Stimulated activated CD4-positive, alpha-beta T cell treated with anti-CD3 and anti-CD28 coated beads, Interleukin-2, amount 100 ng/mL, for 24 hours (primary cell): ENCODE measurements at places on chromosomes 7 and 10.
A peak's percentile ranks its signal among the peaks of the same experiment; 100 is the strongest.

DNA sequence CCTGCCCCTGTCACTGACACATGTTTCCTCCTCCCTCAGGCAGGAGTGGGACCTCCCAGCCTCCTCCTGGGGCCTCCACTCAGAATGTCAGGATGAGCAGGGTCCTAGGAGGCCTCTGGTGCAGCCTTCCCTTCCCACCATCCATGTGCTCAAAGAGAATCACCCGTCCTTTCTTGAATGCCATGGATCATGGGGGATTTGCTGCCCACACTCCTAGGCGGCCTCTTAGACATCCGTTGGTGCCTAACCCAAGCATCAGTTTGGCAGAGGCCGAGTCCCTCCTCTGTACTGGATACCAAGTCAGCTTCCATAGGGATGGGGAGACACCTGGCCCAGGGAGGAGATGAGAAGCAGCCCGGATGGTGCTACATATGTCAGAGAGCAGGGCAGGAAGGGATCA lies 7.0 kb downstream of the NOS3 start:
- DNase-seq: no peak

GRCh38 chr10:117931078-117931477 lies 115.7 kb downstream of the RAB11FIP2 start:
- DNase-seq: no peak

GRCh38 chr10:112115781-112116385 lies 67.7 kb downstream of the GPAM start:
- DNase-seq: peak; percentile 48

DNA sequence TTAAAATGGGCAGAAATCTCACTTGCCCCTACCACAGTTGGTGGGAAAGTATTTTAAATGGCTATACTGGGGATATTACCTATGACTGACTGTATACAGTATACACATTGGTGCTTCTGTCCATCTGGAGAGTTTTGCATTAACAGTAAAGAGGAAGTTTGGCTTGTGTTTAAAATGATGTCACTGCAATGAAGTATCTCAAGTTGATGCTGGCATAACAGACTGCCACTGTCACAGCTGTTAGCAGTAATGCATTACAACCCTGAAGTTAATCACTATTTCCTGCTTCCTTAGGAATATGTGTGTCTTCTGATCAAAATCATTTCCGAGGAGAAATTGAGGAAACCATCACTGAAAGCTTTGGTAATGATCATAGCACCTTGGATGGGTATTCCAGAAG lies 1.9 kb downstream of the DKK1 start:
- no peak for DNase-seq

GRCh38 chr10:74995806-74996205 lies 115.7 kb upstream of the SAMD8 start:
- no peak for DNase-seq

DNA sequence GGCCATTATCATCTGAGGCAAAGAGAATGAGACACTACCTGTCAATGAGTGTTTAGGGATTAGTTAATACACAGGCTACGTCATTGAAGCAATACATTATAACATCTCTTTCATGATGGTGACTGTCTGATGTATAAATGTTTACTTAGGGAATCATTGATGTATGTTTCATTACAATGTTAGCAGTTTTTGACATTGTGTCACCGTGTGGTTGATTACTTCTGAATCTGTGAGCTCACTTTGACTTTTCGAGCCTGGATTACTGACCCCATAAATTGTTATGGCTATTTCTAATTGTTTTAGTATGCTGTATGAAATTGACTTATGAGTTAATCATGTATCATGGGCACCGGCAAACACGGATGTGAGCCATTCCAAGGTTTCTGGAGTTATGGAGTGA lies 494.0 kb downstream of the MAGI2 start:
- no peak for DNase-seq

DNA sequence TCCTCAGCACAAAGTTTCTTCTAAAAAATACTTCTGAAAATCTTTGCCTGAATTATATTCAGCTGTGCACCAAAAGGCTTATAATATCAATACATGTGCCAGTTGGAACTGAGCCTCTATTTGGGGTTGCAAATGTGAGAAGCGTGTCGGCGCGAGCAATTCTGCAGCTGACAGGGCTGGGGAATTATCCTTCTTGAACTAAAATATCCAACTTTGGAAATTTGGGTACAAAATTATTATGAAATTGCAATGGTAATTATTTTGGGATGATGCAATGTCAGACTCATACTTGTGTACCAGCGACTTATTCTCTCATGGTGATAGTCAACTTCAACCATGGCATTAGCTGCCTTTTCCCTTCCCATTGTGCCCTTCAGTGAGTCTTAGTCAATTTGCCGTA lies 507.0 kb upstream of the KLF6 start:
- no peak for DNase-seq

- DNase-seq: no peak
Measured at GRCh38 chr7:98559958-98560357, 57.1 kb upstream of the NPTX2 start.

DNA sequence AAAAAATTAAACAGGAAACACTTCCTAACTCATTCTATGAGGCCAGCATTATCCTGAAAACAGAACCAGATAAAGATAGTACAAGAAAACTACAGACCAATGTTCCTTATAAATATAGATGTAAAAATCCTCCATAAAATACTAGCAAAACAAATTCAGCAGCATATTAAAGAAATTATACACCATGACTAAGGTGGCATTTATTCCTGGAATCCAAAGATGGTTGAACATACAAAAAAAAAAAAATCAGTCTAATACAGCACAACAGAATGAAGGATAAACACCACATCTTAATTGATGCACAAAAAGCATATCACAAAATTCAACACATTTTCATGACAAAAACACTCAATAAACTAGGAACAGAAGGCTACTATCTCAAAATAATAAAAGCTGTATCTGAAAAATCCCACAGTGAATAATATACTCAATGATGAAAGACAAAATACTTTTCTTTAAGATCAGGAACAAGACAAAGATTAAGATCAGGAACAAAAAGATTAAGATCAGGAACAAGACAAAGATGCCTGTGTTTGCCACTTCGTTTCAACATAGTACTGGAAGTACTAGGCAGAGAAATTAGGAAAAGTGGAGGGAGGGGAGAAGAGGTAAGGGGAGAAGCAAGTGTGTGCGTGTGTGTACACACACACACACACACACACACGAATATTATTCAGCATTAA lies 95.6 kb downstream of the SNX13 start:
- no peak for DNase-seq

DNA sequence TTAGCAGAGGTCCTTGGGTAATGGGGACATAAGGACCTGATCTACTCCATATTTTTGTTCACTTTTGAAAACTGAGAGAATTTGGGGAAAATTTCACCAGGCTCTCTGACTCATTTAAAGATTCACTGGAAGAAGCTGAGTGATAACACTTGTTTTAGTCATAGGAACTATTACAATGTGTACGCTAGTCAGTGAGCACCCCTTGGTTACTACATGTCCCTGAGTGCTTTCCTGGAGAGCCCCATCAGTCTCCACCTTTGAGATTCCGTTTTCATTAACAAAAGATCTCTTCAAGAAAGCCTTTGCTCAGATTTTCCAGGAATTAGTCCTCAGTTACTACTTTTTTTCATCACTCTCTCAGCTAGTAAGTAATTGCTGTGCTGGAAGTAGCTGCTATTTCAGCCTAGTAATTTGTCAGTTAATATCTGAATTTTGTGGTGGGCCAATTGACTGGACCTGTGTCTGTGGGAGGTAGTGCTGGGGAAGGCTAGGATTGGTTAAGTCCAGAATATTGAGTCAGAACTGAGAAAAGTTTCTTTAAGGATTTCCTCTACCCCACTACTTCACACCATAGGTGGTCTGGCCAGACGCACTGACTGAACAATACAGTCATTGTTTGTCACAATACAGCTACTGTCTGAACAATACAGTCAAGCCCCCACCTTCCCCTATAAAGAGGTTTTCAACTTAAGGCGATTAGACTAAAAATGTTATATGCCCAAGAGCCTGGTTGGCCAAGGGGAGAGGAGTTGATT lies 235.0 kb downstream of the CCDC7 start:
- DNase-seq: no peak

- no peak for DNase-seq
Measured at GRCh38 chr10:86164174-86164774, 202.3 kb downstream of the GRID1 start.

DNA sequence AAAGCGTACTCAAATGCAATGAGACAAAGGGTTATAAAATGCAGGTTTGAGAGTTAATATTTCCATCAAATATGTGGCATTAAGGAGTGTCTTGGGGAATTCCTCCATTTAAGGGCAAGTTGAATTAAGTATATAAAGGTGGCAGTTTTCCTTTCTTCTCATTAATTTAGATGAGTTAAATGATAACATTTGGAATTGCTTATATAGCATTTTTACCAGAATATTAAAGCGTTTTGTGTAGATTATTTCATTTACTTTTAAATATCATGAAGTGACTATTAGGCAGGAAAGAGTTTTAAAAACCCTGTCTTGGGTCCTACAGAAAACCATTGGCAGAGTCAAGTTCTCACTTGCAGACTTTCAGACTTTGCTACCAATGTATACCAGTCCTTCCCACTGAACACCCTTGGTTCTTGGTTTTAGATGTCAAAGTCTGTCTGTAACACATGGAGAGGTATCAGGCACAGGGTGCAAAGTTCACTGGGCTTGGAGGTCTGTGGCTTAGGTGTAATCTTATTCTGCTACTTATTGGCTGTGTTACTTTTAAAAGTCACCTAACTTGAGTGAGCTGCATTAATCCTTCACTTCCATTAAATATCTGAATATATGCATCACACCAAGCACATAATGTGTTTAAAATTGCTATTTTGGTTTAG lies 51.0 kb downstream of the ASB4 start:
- no peak for DNase-seq

GRCh38 chr7:26087321-26088091 lies 64.5 kb upstream of the NFE2L3 start:
- no peak for DNase-seq

DNA sequence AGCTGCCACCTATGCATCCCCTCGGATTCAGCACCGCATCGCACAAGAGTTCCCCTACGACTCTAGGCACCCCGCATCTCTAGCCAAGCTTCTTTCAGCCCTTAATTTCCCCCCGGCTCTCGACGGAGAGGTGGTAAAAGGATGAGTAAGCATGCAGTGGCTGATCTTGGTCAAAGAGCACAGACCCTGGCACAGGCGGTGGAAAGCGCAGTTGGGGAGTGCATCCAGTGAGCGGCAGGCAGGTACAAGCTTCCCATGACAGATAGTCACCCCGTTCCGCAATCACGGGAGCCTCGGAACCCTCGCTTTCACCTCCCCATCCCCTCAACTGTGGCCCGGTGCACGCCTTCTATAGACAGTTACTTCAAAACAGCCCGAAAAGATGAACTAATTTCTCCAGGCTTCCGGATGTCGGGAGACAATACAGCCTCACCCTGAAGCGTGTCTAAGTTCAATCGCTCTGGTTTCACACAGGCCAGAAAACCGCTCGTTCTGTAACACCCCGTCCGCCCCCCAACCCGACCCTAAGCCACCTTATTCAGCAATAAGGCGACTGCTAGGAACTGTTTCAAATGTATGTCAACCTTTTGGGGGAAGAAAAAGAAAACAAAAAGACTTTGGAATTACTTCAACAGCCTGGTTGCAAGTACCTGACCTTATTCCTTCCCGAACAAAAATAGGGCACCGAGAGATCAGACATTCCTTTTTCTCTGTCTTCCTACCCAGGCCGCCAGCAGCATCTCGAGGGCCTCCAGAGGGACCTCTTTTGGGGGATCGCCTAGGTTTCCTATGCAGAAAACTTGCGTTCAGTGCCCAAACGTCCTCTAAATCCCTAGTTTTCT lies 1.4 kb downstream of the RHEB start:
- peak; percentile 65 for DNase-seq

- no peak for DNase-seq
Measured at GRCh38 chr7:12327922-12328321, 75.7 kb downstream of the VWDE start.

GRCh38 chr7:111883241-111883640 lies 320.9 kb upstream of the IMMP2L start:
- DNase-seq: no peak

DNA sequence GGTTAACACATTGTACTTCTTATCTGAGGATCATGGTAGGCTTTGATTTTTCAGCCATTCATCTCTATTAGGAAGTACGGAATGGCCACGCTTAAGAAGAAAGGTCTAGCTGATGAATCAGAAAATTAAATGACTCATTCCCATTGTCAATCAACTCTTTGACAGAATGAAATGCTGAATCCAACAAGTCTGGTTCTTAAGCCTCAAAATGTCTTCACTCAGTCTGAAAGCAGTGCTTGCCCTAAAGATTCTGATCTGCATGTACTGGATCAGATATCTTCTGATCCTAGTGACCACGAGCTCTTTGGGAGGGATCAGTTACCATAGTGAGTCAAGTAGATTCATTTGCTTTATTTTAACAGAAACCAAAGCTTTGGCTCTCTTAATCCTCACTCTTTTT lies 5.7 kb upstream of the CELF2 start:
- DNase-seq: no peak

GRCh38 chr10:126538439-126539135 lies 131.9 kb downstream of the C10orf90 start:
- DNase-seq: no peak

DNA sequence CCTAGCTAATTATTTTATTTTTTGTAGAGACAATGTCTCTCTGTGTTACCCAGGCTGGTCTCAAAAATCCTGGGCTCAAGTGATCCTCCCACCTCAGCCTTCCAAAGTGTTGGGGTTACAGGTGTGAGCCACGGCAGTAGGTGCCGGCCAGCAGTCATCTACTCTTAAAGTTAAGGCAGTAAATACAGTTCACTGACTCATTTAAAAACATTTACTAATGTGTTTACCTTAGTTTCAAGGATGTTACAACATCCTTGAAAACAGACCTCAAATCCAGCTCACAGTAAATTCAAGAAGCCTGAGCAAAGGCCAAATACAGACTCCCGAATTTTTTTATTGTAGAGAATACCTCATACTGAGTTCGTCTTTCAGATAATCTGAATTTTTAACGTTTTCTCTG lies 29.6 kb upstream of the ABCB4 start:
- DNase-seq: no peak

DNA sequence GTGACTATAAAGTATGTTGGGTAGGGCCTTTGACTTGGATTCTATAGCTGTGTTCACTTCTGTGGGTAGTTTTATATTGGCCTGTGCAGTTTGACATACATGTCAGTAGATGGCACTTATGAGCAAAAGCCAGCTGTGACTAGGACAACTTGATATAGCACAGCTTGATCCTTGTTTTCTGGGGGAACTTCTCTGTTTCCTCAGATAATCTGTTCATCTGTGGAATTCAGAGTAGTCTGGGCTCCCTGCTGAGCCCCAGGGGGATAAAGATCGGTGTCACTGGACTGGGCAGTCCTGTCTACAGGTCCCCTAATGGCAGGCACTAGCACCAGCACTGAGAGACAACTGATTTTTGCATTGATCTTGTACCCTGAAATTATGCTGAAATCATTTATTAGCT lies 25.4 kb downstream of the CYP2C9 start:
- DNase-seq: no peak

DNA sequence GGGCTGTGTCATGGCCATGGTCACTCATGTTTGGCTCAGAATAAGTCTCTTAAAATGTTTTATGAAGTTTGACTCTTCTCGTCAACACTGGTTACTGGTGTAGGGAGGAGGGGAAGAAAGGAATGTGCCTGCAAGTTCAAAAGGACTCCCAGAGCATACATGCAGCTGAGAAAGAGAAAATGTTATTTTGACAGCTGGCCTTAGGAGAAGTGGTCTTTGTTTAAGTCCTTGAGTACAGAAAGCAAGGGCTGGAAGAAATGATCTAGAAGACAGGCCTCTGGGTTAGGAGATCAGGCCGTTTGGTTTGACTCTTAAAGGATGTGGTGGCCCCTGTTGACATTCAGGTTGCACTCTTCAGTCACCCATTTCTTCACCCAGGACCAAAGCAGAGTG lies 245.5 kb downstream of the REEP3 start:
- DNase-seq: no peak
